ENCODE measurements at places on chromosomes 1 and 21. TPM values are rescaled to one million over a fixed set of nuclear protein-coding genes. Genes with fewer than 3 reads are reported as not detected.

Gene BARHL2
- total RNA-seq: not detected

Gene SH2D1B
- total RNA-seq: 0.12 TPM

Gene OLFML3
- 74.8 TPM for total RNA-seq

Gene TNFSF4
- total RNA-seq: 1.5 TPM

Gene HTR6
- total RNA-seq: not detected

Gene SELENOF
- 179 TPM for total RNA-seq

Gene CHRNB2
- total RNA-seq: 0.17 TPM

Gene AMPD1
- not detected for total RNA-seq

Gene C8B
- total RNA-seq: 1.9 TPM

Gene GPATCH4
- 12.6 TPM for total RNA-seq

Gene TMCO2
- total RNA-seq: not detected

Gene PAPPA2
- 20.2 TPM for total RNA-seq

Gene AGBL4
- 0.52 TPM for total RNA-seq

Gene FBXO2
- total RNA-seq: 22.0 TPM

Gene ZNF683
- 2.9 TPM for total RNA-seq

Gene HES5
- total RNA-seq: 0.20 TPM

Gene DNMT3L
- not detected for total RNA-seq

Gene MRPS15
- 47.4 TPM for total RNA-seq

Gene HOOK1
- total RNA-seq: 29.5 TPM

Gene FCN3
- total RNA-seq: 3.5 TPM

Gene KCNAB2
- total RNA-seq: 16.1 TPM

Gene CLCA4
- total RNA-seq: 0.20 TPM

Gene KLHDC9
- total RNA-seq: 14.3 TPM

Gene FGGY
- 36.4 TPM for total RNA-seq

Gene TNFRSF4
- total RNA-seq: 2.6 TPM
